ENCODE measurements at places on chromosomes 11 and 22.

DNA sequence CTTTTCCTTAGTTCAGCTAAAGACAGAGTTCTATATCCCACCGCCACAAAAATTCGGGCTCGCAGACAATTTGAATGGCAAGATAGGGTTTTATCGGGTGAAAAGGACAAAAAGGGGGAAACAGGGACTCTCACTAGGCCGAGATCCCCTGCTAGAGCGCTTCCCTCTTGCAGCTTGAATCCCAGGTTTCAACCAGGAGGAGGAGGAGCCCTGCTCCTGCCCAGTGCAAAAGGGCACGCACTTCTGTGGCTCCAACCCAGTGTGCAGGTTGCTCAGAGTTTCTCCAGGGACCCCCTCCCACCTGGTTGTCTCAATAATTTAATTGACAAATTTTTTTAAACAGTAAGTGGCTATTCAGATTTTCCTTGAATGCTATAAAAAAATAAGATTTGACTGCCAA, 152.6 kb upstream of the LUZP2 start:
- DNase-seq: no peak

GRCh38 chr11:72792437-72793021, 1.3 kb downstream of the STARD10 start:
- no peak for DNase-seq

DNA sequence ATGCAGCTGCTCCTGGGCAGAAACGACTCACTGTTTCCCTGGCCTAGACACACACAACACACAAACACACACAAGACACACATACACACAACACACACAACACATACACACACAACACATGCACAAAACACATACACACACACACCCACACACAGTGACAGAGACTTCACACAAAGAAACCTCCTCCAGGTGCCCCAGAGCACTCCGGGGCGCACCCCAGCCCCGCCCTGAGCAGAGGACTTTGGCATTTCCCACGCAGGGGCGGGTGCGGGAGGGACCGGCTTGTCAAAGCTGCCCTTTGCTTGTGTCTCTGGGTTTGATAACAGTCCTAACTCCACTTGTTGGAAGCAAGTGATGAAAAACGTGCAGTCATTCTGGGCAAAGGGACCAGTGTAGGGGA, 6.5 kb downstream of the APOBEC3A start:
- DNase-seq: no peak

DNA sequence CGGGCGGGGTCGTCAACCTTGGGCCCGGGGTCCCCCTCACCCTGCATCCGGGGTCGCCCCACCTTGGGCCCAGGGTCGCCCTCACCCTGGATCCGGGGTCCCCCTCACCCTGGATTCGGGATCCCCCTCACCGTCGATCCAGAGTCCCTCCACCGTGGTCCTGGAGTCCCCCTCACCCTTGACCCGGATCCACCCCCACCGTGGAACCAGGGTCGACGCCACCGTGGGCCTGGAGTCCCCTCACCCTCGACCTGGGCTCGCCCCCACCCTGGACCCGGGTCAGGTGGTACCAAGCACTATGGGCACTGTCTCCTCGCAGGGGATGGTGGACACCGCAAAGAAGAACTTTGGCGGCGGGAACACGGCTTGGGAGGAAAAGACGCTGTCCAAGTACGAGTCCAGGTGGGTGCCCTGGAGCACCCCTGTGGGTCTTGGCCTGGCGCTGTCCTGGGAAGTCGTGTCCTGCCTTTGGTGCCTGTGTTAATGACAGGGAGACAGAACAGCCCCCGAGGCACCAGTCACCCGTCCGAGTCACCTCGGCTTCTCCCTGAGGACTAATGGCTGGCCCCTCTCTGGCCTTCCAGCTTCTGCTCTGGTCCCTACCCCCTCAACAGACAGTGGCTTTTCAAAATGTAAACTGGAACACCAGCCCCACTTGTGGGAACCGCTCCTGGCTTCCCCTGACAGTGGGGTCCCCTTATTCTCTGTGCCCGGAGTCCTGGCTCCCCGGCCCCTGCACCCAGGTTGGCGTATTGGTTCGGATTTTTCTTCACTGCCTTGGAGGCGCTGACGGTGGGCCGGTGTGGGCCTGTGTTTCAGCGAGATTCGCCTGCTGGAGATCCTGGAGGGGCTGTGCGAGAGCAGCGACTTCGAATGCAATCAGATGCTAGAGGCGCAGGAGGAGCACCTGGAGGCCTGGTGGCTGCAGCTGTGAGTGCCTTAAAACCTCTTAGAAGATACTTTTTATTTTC, 762 bp downstream of the CRELD2 start:
- DNase-seq: no peak

DNA sequence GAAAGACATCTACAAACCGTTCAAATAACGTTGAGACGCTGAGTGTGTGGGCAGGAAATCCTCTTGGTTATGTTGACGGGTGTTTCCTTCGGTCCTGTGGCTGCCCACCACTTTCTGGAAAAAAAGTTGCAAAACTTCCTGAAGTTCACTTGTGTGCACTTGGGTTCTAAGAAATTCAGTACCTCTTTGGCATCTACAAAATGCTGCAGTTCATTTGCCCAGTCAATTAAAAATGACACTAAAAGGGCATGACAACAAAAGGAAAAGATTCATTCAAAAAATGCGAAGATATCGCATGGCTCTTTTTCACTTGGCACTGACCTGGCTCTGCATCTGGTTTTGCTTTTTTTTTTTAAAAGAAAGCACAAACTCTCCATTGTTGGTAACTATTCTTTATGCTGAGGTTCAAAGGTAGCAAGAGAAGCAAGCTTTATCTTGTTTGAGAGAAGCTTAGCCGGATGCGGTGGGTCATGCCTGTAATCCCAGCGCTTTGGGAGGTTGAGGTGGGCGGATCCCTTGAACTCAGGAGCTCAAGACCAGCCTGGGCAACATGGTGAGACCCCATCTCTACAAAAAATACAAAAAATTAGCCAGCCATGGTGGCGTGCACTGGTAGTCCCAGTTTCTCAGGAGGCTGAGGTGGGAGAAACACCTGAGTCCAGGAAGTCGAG, 10.6 kb upstream of the XBP1 start:
- DNase-seq: no peak

DNA sequence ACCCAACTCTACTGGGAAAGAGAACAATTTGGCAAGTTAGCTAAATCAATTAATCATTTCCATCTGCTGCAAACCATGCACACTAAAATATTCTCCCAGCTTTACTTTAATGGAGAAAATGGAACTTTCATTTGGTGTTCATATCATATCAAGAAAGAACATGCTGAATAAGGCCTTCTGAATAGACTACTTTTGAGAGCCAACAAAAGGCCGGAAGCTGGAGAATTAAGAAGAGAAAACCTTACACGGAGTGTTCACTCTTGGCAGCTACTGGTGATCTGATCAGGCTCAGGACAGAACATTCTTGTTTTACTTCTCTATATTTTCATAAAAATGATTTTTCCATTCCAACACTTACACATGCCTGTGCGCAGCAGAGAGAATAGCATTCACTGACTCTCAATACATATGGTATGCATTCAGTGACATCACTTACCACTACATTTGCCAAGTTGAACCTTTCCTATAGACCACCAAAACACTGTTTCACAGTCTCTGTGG, 165.3 kb downstream of the TTC28 start:
- no peak for DNase-seq

DNA sequence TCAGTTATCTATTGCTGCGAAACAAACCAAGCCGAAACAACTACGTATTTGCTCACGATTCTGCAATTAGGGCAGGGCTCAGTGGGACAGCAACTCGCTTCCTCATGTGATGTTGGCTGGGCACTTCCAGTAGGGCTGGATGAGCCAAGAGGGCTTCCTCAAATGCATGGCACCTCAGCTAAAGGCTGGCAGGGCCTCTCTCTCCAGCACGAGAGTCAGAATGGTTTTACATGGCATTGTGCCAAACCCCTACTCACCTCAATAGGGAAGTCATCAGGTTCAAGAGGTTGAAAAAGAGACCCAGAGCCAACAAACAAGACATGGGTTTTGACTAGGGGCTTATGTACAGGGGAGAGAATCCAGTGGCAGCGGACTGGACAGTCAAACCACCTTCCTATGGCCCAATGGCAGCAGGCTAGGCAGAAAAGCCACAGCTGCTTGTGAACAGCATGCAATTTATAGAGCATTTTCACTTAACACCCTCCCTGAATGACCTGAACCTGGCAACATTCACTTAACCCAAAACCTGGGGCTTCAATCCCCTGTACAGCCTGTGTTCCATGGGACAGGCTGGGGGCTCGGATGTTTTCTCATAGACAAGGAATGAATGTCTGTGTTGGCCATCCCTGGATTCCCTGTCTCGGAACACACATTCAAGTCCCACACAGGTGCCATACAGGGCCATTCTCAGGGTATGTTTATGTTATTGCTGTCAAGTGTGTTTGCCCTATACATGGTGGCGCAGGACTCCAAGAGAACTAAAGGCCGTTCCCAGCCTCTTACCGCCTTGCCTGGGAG, 154.2 kb upstream of the NAV2 start:
- no peak for DNase-seq

DNA sequence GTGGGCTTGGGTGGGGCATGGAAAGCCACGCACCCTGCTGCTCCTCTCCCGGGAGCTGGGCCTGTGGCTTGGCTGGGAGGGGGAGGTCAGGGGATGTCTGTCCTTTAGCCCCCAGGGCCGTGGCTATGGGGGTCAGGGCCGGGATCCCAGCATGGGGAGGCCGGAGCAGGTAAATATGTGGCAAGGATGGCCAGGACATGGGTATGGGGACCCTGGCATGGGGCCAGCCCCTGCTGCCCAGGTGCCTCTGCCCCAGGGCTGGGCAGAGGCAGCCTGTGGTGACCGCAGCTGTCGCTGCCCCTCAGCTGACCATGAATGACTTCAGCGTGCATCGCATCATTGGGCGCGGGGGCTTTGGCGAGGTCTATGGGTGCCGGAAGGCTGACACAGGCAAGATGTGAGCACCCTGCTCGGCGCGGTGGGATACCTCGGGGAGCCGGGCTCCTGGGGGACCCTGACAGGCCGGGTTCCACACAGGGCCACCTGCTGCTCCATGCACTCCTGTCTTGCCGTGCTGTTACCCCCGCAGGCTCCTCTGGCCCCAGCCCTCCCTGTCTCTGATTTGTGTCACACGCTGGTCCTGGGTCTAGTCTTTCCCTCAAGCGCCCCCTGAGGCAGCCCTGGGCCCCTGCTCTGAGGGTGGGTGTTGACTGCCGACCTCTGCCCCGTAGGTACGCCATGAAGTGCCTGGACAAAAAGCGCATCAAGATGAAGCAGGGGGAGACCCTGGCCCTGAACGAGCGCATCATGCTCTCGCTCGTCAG, 8.1 kb upstream of the ANKRD13D start:
- no peak for DNase-seq

GRCh38 chr11:120465921-120466534, 45.5 kb upstream of the GRIK4 start:
- no peak for DNase-seq

DNA sequence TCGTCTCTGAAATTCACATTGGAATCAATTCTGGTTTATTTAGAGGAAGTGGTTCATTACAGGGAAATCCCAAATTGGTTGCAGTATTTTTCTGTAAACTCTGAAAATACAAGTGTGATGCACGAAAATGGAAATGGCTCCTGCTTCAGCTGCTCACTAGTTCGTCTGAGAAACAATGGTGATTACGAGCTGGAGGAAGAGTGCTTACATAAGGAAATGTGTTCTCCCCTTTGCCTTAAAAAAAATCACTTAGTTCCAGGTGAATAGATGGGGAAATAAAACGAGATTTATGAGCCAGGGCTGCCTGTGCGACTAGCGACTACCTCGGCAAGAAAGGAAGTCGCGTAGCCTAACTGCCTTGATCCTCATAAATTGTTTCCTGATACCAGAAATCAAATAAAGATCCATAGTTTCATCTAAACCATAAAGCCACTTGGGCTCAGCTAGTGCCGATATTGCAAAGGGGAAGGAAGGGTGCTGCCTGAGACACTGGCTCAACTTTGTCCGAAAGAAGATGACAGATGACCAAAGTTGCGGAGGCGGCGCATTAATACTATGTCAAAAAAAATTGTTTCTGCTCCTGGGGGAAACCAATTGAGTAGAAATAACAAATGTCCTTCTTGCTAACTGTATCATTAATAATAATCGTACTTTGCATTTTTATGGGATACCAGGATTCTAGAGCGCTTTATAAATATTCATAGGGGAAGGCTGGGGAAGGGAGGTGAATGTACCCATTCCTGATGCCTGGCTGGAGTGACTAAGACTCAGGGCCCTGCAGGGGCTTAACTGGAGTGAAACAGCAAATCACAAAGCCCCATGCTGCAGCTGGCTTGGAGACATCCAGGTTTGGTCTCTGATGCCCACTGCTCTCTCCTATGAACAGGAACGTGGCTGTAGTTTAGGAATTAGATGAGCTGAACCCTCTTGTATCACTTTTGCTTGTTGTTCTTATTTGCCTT, 185.7 kb downstream of the BLID start:
- no peak for DNase-seq

GRCh38 chr11:35318977-35319925, 100.1 kb downstream of the SLC1A2 start:
- no peak for DNase-seq

DNA sequence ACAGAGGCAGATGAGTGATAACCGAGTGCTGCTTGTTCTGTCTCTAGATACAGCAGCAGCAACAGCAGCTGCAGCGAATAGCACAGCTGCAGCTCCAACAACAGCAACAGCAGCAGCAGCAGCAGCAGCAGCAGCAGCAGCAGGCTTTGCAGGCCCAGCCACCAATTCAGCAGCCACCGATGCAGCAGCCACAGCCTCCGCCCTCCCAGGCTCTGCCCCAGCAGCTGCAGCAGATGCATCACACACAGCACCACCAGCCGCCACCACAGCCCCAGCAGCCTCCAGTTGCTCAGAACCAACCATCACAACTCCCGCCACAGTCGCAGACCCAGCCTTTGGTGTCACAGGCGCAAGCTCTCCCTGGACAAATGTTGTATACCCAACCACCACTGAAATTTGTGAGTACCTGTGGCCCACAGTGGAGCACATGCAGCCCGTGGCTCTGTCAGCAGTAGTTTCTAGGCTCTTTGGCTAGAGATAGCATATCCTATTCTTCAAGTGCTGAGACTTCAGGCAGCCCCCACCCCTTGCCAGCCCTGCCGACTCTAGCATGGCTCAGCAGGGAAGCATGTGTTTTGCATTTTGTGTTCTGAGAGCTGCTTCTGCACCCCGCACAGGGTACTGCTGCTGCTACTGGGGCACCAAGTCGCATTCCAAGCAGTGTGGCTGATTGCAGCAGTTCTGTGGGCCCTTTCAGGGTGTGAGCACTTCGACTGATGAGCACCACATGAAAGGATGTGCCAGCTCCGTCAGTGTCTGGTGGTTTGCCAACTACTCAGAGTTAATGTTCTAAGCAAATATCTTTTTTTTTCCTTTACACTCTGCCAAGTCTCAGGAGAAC, 59.2 kb downstream of the MED15 start:
- no peak for DNase-seq

DNA sequence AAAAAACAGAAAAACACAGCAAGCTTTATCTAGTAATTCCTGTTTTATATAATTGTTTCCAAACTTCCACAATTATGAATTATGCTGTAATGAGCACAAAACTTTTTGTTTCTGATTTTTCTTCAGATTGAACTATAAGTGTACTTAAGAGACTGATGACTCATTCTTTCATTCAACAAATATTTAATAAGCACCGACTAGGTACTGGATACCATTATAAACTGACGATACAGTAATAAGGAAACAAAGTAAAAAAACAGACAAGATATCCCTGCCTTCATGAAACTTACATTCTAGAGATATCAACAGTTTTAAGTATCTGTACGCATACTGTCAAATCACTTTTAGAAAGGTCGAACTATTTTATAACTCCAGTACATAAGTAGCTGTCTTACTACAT, 78.6 kb downstream of the ME3 start:
- no peak for DNase-seq

All from activated CD8-positive, alpha-beta memory T cell treated with anti-CD3 and anti-CD28 coated beads for 1 hour (primary cell).